ENCODE measurements at places on chromosomes 2 and 18.

GRCh38 chr2:42220566-42220965 lies 51.4 kb downstream of the EML4 start:
- DNase-seq = no peak

DNA sequence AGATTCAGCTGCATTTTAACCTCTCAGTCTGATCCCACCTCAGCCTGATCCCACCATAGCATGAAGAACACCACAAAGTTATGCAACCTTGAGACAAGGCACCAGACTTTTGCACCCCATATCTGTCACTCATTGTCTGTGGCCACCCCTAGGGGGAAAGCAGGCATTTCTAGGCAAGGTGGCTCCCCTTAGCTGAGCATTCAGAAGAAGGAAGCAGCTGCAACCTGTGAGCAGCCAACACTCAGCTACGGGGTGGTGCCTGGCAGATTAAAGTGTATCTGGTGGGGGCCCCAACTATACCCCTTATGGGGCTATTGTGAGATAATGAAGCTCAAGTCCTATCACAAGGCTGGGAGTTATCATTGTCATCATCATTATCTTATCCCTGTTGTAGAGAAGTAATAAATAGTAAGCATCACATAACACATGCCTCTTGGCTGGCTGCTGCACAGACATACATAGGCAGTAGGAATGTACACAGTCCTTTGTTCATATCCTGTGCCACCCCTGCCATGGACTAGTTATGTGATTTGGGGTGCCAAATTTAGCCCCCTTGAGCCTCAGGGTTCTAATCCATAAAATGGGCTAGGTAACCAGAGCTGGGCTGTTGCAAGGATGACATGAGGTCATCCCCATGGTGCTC lies 20.6 kb upstream of the TMEM163 start:
- DNase-seq = no peak

DNA sequence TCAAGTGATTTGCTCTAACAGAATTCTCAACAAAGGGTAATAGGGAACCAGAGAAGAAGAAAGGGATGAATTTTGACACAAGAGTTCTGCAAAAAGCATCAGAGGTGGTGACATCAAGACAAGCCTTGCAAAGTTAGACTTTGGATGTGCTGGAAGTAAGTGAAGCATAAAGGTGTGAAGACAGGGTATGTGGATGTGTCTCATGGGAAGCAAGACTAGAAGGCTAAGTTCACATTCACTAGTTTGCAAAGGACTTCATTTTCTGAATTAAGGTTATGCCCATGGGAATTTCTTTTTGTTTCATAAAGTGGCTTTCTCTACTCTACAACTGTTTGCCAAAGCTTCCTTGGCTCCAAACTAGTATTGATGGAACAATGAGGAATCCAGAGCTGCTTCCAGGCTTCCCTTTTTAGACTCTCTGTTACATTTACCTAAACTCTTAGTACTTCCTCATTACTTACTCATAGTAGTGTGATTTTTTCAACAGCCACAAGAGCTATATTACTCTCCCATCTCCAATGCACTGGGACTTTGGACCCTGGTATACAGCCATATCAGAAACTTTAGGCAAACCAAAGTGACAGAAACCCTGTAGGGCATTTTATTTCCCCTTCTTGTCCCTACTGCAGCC lies 21.1 kb upstream of the IHH start:
- no peak for DNase-seq

DNA sequence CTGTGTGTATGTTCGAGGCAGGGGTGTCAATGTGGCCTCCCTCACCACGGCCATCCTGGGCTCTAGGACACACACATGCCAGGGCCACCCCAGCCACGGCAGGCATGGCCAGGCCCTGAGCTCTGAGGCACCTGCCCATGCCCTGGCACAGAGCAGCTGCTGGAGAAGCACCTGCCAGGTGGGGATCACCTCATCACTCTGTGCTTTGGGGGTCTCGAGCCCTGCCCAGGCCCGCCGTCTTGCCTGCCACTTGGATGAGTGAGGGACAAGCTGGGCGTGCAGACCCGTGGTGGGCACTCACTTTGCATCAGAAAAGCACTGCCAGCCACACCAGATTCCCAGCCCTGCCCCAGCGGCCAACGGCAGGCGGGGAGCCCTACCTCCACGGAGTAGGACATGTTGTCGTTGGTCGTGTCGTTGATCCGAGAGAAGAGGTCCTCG lies 33.1 kb downstream of the KIF1A start:
- no peak for DNase-seq

DNA sequence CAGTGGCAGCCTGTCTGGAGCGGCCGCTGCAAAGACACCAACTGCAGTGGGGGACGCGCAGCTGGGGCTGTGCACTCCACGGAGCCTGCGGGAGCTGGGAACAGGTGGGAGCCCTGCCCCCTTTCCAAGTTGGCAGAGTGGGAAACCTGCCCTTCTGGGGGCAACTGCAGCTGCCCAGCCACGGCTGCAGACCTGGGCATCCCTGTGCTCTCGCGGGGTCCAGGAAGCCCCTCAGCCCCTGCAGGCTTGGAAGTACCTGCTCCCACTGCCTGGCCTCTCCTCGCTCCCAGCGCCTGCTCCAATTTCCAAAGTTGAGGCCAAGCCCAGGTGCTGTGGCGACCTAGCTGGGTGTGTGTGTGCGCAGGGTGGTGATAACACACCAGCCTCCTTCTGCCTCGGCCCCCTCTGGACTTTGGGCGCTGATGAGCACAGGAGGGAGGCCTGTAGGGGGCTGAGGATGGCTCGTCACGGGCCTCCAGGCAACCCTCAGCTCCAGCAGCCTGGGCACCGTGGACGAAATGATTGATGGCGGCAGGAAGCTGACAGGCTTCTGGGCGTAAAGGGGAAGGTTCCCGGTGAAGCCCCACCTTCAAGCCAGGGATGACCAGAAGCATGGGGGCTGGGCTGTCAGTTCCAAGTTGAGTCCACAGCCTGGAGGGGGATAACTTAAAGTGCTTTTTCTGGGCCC lies 76.9 kb downstream of the PTPN4 start:
- DNase-seq = no peak

DNA sequence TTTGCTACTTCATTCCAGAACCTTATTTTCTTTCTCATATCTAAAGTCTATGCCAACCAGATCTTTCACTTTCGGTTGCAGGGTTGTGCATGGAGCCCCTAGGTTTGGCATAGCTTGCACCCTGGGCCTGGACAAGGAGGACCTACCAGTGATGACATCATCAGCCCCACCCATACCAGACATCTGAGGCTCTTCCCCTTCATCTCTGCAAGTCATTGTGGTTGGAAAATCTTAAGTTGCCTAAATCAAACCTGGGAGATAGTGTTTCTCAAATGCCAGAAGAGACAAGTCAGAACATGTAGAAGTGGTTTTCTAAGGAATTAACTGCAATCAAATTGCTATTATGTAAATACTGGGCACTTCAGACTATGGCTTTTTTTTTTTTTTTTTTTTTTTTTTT lies 363.3 kb downstream of the ZNF516 start:
- DNase-seq = no peak

- no peak for DNase-seq
Observed at GRCh38 chr2:15912203-15912602, 28.1 kb upstream of the MYCN start.

DNA sequence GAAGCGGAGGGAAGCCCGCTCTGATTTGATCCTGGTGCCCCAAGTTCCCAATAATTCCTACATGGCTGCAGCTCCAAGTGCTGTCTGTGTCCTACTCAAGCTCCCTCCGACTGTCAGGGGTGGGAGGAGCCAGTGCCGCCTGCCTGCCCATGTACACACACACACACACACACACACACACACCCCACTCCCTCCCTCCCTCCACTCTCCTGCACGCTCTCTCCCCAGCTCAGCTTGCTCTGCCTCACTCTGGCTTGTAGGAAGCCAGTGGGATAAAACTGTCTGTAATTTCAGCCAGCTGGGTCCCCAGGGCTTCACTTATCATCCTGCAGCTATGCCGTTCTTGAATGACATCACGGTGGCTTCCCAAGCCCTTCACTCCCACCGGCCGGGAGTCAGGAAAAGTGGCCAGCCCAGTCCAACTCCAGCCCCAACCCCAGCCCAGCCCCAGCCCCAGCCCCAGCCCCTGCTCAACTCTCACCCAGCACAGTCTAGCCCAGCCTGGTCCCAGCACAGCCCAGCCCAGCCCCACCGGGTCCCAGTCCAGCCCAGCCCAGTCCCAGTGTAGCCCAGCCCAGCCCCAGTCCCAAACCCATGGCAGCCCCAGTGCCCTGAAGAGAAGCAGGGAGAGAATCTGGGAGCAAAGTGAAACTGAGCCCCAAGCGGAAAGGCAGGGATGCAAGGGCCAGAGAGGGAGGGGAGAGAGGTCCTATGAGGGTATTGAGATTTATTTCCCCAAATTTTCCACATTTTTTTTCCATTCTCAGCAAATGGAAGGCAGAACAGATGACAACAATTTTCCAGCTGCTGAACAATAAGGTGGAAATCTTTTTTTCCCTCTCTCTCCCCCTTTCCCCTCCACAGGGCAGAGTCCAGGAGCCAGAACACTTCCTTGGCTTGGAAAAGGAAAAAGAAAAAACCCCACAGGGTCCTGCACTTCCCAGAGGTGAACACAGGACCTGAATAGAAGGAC lies 144.0 kb downstream of the TNS1 start:
- DNase-seq = no peak

GRCh38 chr18:78296166-78296565 lies 683.5 kb upstream of the SALL3 start:
- DNase-seq = no peak

GRCh38 chr2:151347906-151348305 lies 9.5 kb upstream of the TNFAIP6 start:
- DNase-seq = no peak

GRCh38 chr2:43419243-43419642 lies 176.6 kb downstream of the THADA start:
- DNase-seq = no peak

DNA sequence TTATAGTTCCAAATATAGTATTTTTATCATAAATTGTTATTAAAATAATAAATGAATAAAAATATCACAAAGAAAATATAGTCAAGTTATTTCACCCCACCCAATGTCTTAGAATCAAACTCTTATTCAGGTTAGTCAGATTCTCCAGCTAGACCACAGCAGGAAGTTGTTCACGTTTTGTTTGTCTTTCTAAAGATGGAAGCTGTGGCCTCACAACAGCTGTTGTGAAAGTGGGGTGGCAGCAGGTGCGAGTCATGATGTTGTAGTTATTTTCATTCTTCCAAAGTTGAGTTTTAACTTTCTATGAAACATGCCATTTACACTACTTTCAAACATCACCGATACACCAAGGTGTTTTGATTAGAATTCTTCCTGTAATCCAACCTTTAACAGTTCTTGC lies 272.9 kb downstream of the SLC8A1 start:
- DNase-seq = no peak

GRCh38 chr2:73730810-73731209 lies 6.3 kb downstream of the TPRKB start:
- no peak for DNase-seq

GRCh38 chr2:145020139-145020538 lies 500.2 kb upstream of the ZEB2 start:
- DNase-seq = no peak

DNA sequence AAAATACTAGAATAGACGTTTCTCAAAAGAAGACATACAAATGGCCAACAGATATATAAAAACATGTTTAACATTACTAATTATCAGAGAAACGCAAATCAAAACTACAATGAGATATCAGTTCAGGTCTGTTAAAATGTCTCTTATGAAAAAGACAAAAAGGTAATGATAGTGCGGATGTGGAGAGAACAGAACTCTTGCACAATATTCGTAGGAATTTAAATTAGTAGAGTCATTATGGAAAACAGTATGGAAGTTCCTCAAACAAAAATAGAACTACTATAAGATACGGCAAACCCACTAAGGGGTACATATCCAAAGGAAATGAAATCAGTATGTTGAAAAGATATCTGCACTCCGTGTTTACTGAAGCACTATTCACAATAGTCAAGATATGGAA lies 167.5 kb upstream of the CWC22 start:
- DNase-seq = no peak

DNA sequence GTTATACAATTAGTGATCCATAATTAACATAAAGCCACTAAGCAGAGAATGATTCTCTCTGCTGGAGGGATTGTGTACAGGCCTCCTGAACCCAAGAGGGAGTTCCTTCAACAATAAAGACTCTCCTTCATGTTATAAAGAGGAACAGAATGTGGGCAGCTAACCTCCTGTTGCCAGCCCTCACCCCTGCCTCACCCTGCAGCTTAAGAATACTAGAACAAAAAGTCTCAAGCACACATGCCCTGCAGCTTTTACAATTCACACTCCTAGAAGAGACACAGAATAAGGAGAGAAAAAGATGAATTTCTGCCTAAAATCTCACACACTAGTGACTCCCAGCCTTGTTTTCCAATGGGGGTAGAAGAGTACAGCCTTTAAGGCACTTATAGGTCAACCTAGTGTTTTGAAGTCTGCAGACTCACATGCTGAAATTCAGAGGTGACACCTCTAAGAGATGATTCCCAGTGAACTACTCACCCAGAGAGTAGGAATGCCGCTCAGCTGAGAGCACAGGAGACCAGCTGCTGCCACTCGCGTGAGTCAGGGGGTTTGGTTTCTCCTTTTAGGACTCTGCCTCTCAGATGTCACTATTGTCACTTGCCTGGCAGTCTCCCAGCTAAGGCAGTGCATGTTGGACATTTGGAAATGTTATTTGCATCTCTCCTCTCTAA lies 32.5 kb upstream of the IL1RL1 start:
- DNase-seq = no peak

- DNase-seq = no peak
Observed at GRCh38 chr2:218039171-218039570, 29.9 kb upstream of the RUFY4 start.

DNA sequence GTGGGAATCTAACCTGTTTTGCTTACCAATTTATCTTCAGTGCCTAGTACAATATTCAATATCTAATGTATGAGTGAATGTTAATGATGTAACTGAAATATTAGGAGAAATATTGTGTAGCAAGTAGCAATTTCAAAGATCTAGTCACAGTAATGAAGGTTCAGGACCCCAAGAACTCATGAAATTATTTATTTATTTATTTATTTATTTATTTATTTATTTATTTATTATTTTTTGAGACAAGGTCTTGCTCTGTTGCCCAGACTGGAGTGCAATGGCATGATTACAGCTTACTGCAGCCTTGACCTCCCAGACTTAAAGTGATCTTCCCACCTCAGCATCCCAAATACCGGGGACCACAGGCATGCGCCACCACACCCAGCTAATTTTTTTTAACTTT lies 126.9 kb downstream of the KCNJ3 start:
- DNase-seq = no peak

- DNase-seq = no peak
Observed at GRCh38 chr2:26509141-26509540, 31.2 kb upstream of the OTOF start.

GRCh38 chr2:189500456-189501160 lies 59.3 kb downstream of the WDR75 start:
- no peak for DNase-seq
